ENCODE measurements at places on chromosomes 7 and 10.

- DNase-seq, result no peak
These were observed 1.1 kb downstream of the EFCAB10 start for GRCh38 chr7:105580022-105580740.

DNA sequence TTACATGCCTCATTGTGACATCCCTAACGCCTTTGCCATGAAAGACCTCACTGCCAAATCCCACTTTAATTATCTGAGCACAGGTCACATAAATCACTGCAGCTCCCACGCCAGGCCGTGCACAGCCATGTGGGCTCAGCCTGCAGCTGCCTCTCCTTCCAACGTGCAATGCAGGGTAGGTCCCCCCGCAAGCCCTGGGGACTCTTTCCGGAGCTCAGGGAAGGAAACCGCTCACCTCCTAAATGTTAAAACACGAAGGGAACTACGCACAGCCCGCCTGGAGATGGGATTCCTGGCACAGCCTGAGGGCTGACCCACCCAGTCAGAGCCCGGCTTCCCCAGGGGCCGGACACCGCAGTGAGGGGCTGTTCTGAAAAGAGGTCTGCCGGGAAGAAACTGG is 128.0 kb downstream of the MAD1L1 start:
- DNase-seq, result no peak

DNA sequence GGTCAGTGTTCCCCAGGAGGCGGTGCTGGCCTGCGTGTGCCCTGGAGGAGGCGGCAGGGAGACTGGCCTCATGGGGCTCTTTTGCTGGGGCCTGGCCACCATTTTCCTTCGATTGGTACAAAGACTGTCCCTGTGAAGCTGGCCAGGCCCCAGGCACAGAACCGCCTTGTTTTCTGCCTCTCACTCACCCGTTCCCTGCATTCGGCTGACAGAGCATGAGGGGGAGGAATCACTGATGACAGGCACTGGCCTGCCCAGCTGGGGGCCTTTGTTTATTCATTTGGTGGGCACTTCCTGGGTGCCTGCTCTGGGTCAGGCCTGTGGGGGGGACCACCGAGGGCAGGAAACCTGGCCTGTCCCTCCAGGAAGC is 139.2 kb downstream of the FAM53B start:
- DNase-seq, result no peak

DNA sequence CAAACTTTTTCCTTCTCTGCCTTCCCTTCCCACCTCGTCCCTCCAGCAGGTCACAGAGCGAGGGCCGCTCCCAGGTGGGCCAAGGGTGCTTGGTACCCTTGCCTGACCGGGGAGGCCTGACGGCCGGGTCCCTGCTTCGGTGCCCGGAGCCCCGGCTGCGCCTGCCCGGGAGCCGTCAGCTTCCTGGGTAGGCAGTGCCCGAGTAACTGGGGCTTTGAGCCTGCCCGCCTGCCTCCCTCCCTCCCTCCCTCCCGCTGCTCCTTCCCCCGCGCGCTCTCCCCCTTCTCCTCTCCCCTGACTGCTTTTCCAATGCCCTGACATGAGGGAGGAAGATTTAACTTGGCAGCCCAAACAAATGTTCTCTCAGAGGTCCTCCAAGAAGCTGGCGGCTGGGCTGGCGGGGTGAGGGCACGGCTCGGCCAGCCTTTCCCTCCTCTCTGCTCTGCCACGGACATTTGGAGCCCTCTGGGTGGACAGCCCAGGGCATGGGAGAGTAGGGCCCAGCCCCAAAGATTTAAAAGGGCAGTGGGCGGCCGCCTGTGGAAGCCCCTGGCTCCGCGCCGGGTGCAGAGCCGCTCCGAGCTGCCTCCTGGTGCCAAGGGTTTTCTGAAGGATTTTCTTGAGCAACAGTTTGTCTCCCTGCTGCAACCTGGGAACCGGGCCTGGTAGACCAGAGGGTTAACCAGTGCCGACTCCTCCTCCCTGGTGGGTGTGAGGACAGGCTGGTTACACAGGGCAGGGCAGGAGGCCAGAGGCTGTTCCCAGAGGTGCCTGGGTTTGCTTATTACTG is 2.0 kb downstream of the ZMIZ1 start:
- DNase-seq, result no peak

All from activated T-cell treated with anti-CD3 and anti-CD28 coated beads for 24 hours (primary cell).